CD4-positive, CD25-positive, alpha-beta regulatory T cell (primary cell): ENCODE measurements at places on chromosomes 16 and 17. TPM values are rescaled to one million over a fixed set of nuclear protein-coding genes. Genes with fewer than 3 reads are reported as not detected.

- DNase-seq = no peak
- no peak overlapping the region for H3K4me3 ChIP-seq
- no peaks in the 10 kb centered on the region for H3K36me3 ChIP-seq
Observed at GRCh38 chr16:20102021-20102420, 28.3 kb upstream of the GPR139 start.

GRCh38 chr16:31177136-31177535 is 2.8 kb upstream of the FUS start:
- peaks cover 45% of the 10 kb centered on the region for H3K4me1 ChIP-seq
- peak; percentile 65 for DNase-seq
- H3K4me3 ChIP-seq = peak overlapping the region; percentile 53
- no peaks in the 10 kb centered on the region for H3K27me3 ChIP-seq
- peaks cover 3% of the 10 kb centered on the region for H3K36me3 ChIP-seq
- no peak overlapping the region for H3K27ac ChIP-seq

- no peak overlapping the region for H3K4me3 ChIP-seq
- no peak for DNase-seq
- no peaks in the 10 kb centered on the region for H3K27me3 ChIP-seq
- H3K36me3 ChIP-seq = no peaks in the 10 kb centered on the region
- H3K4me1 ChIP-seq = no peaks in the 10 kb centered on the region
Observed at GRCh38 chr16:19338335-19338734, 52.8 kb downstream of the CLEC19A start.

The SNTB2 gene
- total RNA-seq = 25.9 TPM

The KRT12 gene
- total RNA-seq = not detected

The SHISA9 gene
- not detected for total RNA-seq

- no peak for DNase-seq
- H3K4me1 ChIP-seq = no peaks in the 10 kb centered on the region
- H3K27me3 ChIP-seq = no peaks in the 10 kb centered on the region
- H3K36me3 ChIP-seq = no peaks in the 10 kb centered on the region
- no peak overlapping the region for H3K4me3 ChIP-seq
Observed at GRCh38 chr16:13702614-13703013, 217.3 kb upstream of the ERCC4 start.

- no peaks in the 10 kb centered on the region for H3K27me3 ChIP-seq
- DNase-seq = no peak
- no peak overlapping the region for H3K4me3 ChIP-seq
- no peak overlapping the region for H3K27ac ChIP-seq
- peaks cover 17% of the 10 kb centered on the region for H3K4me1 ChIP-seq
- no peaks in the 10 kb centered on the region for H3K36me3 ChIP-seq
Observed at GRCh38 chr17:80727409-80727755, 182.7 kb downstream of the RPTOR start.

DNA sequence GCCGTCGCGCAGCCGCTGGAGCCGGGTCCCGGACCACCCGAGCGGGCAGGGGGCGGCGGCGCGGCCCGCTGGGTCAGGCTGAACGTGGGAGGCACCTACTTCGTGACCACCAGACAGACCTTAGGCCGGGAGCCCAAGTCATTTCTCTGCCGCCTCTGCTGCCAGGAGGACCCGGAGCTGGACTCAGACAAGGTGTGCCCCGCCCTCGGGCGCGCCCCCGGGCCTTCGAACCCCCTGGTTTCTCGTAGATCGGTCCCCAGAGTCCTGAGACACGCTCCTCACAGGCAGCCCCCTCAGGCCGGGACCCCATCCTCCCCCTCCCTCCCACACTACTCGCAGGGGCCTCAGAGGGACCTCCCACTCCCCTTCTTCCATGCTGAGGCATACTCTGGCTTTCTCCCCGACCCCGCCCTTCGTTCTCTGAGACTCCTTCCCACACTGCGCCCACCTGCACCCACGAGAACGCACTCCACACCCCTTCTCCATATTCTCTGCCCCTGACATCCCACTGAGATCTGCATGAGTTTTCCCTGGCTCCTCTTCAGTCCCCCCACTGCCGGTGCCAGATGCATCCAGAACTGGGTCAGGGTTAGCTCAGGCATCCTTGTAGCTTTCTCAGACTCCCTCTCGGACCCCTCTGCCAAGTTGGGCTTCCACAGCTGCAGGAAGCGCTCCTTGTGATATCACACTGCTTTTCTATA is 523 bp downstream of the KCTD2 start:
- DNase-seq = no peak
- H3K27ac ChIP-seq = peak overlapping the region; percentile 49
- H3K4me3 ChIP-seq = peak overlapping the region; percentile 72
- peaks cover 11% of the 10 kb centered on the region for H3K36me3 ChIP-seq
- H3K27me3 ChIP-seq = no peaks in the 10 kb centered on the region
